ENCODE measurements at places on chromosomes 2 and 18.

DNA sequence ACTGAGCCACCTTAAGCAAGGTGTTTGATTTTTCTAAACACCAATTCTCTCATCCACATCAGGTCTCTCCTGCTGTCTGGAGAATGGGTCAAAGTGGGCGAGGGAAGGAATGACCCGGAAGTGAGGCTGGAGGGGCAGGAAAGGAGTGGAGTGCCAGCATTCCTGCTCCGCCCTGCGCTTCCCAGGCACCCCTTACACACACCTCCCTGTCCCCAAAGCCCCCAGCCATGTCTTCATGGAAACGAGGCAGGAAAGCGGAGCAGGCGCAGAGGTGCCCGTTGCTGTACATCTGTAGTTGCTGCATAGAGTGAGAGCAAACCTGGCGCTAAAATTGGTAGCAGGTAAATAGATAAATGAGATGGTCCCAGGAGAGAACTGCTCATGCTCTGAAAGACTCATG is 27.2 kb upstream of the NT5DC4 start:
- no peak for DNase-seq

GRCh38 chr2:235803028-235803427 is 309.2 kb downstream of the AGAP1 start:
- no peak for DNase-seq

DNA sequence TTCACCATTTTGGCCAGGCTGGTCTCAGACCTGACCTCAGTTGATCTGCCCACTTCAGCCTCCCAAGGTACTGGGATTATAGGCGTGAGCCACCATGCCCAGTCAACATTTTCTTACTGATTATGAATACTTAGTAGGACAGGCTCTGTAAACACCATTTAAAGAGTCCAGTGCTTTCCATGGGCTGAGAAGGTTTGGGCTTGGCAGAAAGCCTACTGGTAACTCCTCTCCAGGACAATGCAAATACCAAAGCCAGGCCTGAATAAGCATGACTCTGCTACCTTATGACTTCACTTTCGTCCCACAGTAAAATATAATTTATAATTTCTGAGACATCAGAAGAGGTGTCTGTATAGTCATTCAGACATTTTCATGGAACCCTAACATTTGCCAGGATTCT is 60.2 kb upstream of the FAM117B start:
- no peak for DNase-seq

DNA sequence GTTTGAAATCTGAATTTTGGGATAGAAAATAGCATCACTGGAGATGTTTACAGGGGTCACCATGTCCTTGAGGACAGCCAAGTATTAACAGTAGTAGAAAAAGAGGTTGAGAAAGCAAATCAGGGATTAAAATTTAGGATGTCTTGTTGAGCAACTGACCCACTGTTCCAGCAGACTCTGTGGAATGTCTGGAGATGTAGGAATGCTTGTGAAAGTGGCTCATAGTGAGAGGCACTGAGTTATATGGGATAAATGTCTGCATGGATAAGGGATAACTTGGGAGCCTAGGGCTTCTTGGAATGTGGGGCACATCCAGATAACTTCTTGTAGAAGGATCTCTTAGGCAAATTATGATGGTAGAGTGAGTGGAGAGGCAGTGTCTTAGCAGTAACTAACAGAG is 495.0 kb downstream of the TMX3 start:
- DNase-seq: no peak

DNA sequence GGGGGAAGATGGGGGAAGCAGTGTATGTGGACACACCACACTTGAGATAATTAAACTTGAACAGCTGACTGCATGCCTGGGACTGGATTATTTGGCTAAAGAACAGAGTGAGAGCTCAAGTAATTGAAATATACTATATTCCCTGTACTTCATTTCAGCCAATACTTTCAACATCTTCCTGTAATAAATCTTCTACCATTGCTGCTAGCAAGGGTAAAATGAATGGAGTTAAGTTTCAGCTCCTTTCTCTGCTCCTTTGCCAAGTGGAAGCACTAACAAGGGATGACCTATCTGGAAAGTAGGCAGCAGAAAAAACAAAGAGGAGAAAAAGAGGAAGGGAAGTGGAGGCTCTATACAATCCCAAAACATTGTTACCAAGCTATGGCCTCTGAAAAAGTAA is 50.9 kb downstream of the MMADHC start:
- no peak for DNase-seq

GRCh38 chr2:164705412-164706167 is 84.3 kb upstream of the GRB14 start:
- no peak for DNase-seq

- DNase-seq: no peak
Measured at GRCh38 chr2:152475982-152476381, 141.0 kb downstream of the FMNL2 start.

- no peak for DNase-seq
Measured at GRCh38 chr2:218329826-218330593, 26.6 kb upstream of the CATIP start.
